RKO (cell line): ENCODE measurements at places on chromosomes 3 and 15.

DNA sequence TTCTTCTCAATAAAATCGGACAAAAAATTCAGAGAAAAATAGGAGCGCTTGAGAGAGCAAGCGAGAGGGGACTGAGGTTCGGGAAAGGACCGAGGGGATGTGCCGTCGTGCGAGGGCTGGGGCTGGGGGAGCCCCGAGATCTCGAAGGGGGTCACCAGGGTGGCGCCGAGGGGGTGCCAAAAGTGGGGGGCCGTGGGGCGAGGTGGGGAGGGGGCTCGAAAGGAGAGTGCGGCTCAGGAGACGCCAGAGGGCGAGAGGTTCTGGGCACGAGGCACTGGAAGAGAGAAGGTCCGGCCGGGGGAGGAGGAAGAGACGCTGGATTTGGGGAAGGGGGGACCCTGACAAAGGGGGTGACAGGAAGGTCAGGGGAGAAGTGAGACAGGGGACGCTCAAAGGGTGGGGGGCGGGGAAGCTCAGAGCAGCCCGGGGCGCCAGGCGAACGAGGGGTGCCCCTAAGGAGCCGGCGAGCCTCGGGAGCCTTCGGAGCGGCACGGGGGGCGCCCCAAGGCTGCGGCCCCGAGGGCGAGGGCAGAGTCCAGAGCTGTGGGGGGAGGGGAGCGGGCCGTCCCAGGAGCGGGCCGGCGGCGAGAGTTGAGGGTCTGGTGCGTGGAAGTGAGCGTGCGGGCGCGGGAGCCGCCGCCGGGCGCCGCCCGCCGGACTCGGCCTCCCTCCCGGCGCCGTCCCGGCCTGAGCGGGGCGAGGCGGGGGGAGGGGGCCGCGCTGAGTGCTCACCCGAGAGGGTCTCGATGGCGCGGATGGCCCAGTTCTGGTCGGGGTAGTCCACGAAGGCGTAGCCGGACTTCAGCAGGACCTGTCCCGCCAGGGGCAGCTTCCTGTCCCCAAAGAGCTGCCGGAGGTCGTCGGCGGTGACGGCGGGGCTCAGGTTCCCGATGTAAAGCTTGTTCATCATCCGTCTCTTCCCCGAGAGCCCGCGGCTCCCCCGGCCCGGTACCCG, 514 bp downstream of the IGF2BP2 start:
- peak; percentile 40 for DNase-seq

GRCh38 chr3:143298380-143298779, 178.8 kb downstream of the CHST2 start:
- DNase-seq, result no peak

DNA sequence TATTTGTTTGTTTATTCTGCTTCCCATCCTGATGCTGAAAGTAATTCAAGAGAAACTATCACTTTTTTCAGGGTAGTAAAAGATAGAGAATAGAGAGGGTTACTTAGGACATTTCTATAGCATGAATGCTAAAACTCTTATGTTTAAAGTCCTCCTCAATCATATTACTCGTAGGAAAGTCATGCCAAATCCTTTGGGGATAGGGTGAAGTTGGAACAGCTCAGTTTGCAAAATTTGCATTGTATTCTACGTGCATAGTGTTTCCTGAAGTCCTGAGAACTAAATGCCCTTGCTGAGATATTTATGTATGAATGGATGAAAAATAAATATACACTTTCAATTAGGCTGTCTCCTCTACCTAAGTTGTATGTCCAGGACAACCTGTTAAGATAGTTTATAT, 14.6 kb downstream of the PLSCR5 start:
- no peak for DNase-seq

- DNase-seq, result no peak
Observed at GRCh38 chr15:80379693-80380092, 24.5 kb upstream of the ARNT2 start.

DNA sequence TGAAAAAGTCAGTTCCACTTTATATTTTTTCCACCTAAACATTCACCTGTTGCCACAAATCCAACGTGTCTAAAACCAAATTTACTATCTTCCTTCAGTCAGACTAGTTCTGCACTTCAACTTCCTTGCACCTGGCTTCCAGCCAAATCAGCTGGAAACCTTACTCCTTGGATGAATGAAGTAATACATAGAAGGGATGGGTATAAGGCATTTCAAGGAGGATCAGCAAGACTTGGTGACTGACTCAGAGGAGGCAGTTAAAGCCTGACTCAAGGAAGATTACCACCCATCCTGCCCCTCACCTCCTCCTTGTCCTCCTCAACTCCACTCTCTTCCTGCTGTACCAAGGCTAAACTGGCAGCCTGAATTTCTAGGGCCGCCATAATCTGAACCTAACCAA, 37.1 kb downstream of the QTRT2 start:
- peak; percentile 55 for DNase-seq
